ENCODE measurements at places on chromosomes 6 and 20.

DNA sequence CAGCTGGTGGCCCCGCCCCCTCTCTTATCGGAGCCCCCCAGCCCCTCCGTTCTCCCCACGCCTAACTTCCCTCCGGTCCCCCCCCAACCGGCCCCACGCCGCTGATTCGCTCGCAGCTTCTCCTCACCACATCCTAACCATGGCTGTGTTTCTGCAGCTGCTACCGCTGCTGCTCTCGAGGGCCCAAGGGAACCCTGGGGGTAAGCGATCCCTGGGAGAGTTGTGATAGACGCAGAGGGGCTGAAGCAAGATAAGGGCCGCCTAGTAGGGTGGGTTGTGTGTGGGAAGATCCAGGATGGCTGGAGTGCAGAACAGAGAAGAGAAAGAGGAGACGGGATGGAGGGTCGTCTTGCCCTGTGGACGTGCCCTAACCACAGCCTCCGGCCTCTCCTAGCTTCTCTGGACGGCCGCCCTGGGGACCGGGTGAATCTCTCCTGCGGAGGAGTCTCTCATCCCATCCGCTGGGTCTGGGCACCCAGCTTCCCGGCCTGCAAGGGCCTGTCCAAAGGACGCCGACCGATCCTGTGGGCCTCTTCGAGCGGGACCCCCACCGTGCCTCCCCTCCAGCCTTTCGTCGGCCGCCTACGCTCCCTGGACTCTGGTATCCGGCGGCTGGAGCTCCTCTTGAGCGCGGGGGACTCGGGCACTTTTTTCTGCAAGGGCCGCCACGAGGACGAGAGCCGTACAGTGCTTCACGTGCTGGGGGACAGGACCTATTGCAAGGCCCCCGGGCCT lies at the start of gene MPIG6B:
TSS of gene MPIG6B (plus strand) at position 129 of the 735 bp plus-strand sequence. CDS start at position 140, 11 bp downstream.
- DNase-seq = no peak

DNA sequence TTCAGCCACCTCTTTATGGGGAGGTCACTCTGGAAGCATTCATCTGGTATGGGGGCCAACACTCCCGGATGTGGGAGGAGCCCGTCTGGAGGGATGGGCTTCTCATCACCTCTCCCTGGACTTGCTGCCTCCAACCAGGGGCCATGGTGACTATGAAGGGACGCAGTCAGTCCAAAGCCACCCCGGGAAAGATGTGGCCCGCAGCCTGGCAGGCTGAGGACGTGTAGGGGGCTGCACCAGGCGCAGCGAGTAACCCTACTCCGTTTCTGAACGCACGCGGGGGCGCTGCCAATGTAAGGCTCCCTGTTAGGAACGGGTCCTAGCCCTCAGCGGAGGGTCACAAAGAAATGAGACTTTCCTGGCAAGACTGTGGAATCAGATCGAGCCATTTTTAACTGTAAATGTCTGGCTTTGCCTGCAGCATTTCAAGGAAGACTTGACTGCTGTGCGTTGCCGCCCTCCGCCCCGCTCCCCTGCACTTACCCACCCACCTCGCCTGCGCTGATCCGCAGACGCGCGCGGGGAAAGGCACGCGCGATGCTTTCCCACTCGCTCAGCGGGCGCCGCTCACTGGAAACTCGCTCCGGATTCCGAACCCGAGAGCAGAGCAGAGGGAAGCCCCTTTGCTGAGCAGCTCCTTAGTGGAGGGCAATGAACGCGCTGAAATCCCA lies 55.1 kb downstream of the IL20RA start:
- no peak for DNase-seq

DNA sequence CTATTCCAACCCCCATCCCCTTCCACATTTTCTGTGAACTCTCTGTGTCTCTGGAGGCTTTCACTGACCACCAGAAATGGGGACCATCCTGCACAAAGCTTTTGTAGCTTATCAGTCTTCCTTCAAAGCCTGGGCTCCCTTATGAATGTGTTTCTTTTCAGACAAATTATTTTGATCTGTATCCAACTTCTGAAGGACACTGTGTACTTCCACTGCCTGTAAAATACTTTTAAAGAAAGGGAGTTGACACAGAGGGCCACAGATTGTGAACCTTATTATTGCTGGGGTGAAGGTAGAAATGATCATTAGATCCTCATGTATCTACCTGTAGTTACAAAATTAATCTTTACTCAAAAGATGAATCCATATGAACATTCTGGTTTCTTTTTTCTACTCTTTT lies 135.6 kb downstream of the CARMIL1 start:
- no peak for DNase-seq

GRCh38 chr6:70371454-70372105 lies 41.7 kb upstream of the FAM135A start:
- DNase-seq = no peak

DNA sequence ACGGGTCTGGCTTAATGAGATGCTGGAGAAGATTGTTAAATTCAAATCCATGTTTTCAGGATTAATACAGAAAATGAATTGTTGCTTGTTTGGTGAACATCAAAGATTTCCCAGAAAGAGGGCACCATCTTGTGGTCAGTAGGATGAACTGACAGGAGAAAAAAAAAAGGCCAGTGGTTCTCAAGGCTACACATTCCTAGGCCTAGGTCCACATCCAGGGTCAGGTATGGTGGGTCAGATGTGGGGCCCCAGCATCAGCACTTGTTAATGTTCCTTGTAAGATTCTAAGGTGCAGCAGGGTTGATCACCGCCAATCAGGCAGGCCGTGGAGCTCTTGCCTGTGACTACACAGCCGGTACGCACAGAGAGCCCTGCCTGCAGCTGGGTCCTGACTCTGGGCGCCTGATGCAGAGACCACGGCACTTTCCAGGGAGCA lies 34.0 kb upstream of the FOXO3 start:
- DNase-seq = no peak

GRCh38 chr6:170243386-170243785 lies 47.5 kb downstream of the DLL1 start:
- DNase-seq = no peak

GRCh38 chr6:143656026-143656425 lies 21.7 kb upstream of the PHACTR2 start:
- no peak for DNase-seq

DNA sequence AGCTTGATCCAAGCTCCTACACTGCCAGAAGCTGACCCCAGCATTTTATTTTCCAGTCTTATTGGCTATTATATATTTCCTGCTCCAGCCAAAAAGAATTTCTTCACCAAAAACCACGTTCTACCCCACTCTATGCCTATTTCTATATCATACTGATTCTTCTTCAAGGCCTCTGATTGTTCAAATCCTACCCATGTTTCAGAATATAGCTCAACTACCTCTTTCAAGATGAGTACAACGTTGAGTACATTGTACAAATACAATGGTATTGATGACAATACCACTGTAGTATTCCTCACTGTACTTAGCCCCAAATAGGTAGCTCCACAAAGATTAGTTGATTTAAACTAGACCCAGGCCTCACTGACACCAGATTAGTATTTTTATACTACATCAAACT lies 31.0 kb downstream of the ASCC3 start:
- no peak for DNase-seq

- no peak for DNase-seq
Observed at GRCh38 chr20:4089756-4090487, 74.6 kb upstream of the RNF24 start.

- no peak for DNase-seq
Observed at GRCh38 chr6:90053614-90054013, 159.3 kb downstream of the GJA10 start.

DNA sequence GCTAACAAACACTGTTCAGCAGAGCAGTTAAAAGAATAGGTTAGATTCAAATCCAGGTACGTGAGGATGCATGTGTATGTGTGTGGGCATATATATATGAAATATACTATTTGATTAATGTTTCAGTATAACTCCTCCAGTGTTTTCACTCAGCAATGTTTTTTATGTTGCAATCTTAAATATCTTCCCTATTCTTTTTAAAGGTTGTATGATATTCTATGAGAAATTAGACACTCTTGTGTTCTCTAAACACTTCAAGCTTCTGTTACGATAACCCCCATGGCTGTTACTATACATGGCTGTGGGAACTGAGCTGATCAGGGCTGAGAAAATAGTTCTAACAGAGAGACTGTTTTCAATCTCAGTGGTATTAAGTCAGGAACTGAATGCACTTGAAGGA lies 421.0 kb downstream of the CBLN4 start:
- no peak for DNase-seq

DNA sequence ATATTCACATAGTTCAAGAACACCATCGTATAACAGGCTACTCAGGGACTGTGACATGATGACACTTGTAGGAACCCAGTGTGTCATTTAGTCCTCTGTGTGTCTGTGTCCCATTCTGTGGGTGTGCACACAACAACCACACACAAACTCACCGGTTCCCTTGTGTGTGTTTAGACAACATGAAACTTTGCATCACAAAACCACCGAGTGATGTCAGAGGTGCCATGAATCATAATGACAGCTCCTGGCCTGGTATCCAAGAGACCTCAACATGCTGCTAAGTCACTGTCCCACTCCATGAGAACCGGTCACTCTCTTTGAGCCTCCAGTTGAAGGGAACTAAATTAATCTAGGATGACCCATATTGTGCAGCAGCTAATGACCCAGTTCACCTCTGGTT lies 421.3 kb downstream of the PREX1 start:
- DNase-seq = no peak

DNA sequence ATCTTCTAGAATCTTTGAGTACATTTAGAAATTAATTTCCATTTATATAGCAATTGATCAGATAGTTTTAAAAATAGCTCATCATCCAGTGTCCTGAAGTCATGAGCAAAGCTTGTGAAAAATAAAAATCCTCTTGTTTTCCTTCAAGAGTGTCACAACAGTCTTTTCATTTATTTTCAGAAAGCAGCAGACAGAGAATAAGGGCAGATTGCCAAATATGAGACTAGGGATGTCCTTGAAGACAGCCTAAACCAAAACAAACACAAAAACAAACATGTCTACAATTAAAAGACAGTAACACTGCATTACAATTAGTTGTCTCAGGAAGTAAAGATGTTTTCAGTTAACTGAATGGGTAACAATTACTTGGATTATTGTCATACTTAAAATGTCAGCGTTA lies 682.8 kb downstream of the TFAP2A start:
- no peak for DNase-seq

DNA sequence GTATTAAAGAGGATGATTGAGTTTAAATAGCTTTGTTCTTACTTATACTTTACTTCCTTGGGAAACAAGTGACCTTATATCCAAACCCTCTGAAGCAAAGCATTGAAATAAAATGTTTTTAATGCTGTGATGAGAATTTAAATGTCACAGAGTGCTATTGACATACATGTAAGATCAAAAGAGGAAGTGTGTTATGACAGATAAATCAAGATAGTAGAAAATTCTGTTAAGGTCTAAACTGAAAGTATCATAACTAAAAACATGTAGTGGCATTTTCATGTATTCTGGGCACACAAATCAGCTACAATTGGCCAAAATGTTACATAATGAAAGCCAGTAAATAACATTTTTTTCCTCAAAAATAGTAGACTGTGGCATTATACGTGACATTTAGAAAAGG lies 318.0 kb downstream of the GRIK2 start:
- no peak for DNase-seq

DNA sequence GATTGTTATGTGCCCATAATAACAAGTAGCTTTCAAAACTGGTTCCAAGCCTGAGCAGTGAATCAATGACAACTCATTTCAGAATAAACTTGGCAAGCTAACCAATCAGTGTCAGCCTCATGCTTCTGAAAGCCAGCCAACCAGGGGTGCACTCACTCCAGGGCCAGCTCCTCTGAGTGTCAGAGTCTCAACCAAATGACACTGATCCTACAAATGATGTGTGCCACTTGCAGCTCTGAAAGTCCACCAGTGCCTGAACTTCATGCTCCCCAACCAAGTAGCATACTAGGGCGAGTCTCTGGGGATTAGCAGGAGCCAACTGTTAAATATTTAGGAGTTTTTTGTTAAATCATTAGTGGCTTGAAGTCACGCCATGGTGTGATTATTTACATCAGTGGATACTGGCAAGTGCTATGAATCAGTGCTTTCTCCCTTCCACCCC lies 4.5 kb downstream of the IYD start:
- DNase-seq = no peak

DNA sequence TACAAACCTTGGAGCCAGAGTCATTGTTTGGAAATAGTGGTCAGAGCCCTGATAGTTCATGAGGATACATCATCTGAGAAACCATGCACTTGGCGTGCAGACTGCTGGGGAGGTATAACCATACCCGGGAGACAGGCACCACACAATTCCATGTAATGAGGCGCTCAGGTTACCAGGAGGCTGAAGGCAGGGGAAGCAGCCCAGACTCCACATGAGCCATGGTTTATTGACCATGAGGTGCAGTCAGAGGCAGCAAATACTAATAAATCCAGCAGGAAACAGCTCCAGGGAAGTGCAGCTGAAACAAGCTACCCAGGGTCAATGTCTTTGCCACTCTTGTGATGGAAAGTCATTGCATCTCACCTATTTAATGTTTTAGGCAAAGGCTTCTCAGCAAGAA lies 156.0 kb downstream of the TBC1D7 start:
- DNase-seq = no peak

- no peak for DNase-seq
Observed at GRCh38 chr6:170018936-170019817, 267.8 kb downstream of the ERMARD start.

- no peak for DNase-seq
Observed at GRCh38 chr20:35232575-35232974, 6.1 kb downstream of the MMP24 start.

GRCh38 chr6:9503111-9503761 lies 911.6 kb downstream of the TFAP2A start:
- DNase-seq = no peak

Measured in mesothelial cell of epicardium (in vitro differentiated cells).